ENCODE measurements at places on chromosomes 3 and 15.

DNA sequence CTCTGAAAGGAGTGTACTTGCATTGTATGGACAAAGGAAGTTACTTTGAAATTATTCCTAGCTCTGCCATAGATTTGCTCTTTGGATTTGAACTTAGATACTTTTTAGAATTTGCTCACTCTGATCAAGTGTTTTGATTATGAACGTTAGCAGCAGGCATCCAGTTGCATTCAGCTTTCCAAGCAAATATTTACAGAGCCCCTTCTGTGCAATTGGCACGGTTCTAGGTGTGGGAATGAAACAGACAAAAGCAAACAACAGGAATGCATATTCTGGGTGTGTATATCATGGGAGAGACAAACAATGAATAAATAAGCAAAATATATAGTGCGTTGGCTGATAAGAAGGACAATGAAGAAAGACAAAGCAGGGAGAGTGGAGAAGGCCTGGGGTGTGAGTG lies 125.5 kb upstream of the ADAMTS9 start:
- no peak for DNase-seq

GRCh38 chr3:183468424-183468823 lies 40.0 kb upstream of the MCF2L2 start:
- no peak for DNase-seq

GRCh38 chr3:100900671-100901335 lies 92.4 kb downstream of the ABI3BP start:
- DNase-seq: no peak

DNA sequence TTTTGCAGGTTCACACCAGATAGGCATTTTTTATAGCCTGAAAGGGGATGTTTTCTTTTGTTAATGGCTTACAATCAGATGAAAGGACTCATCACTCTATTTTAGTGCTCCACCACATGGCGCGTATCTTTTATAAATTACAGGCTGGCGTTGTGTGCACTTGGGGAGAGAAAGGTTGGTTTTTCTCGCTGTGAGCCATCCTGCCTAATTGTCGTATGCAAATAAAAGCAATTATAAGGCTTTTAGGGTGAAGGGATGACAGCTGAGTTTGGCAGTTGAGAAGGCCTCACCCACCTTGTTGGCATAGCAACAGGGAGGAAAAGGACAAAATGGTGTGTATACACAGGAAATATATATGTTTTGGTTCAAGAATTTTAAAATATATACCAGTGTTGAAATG lies 268.0 kb downstream of the NR2F2 start:
- no peak for DNase-seq

DNA sequence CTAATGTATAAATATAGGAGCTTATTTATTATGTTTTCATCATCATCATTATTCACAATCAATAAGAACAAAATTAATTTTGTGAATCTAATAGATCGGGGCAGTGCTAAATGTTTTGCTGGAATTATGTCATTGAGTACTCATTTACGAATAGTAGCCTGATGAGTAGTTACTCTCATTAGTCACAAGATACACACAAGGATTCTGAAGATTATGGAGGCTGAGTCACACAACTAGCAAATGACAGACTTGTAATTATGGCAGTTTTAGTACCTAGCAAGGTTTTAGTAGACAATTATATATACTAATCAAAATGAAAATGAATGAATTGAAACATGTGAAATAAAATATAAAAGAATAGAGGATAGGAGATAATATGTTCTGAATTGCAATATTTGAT lies 954.2 kb downstream of the CADM2 start:
- no peak for DNase-seq

DNA sequence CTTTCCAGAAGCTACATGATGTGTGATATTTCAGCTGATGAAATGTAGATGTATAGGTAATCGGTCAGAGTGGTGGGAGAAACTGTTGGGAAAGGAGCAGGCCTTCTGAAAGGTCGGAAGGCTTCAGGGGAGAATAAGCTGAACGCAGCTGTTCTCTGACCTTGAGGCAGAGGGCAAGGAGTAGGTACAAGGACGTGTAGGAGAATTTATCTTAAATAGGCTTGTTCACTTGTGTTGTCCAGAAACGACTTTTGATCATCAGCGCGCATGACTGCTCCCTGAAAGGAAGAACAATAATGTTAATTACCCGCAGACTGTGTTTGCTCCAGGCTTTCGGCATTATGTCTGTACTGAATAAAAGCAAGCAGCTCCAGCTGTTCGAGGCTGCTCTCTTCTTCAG lies 39.6 kb downstream of the GPR160 start:
- no peak for DNase-seq

GRCh38 chr3:138848696-138849095 lies 14.0 kb upstream of the PIK3CB start:
- no peak for DNase-seq

DNA sequence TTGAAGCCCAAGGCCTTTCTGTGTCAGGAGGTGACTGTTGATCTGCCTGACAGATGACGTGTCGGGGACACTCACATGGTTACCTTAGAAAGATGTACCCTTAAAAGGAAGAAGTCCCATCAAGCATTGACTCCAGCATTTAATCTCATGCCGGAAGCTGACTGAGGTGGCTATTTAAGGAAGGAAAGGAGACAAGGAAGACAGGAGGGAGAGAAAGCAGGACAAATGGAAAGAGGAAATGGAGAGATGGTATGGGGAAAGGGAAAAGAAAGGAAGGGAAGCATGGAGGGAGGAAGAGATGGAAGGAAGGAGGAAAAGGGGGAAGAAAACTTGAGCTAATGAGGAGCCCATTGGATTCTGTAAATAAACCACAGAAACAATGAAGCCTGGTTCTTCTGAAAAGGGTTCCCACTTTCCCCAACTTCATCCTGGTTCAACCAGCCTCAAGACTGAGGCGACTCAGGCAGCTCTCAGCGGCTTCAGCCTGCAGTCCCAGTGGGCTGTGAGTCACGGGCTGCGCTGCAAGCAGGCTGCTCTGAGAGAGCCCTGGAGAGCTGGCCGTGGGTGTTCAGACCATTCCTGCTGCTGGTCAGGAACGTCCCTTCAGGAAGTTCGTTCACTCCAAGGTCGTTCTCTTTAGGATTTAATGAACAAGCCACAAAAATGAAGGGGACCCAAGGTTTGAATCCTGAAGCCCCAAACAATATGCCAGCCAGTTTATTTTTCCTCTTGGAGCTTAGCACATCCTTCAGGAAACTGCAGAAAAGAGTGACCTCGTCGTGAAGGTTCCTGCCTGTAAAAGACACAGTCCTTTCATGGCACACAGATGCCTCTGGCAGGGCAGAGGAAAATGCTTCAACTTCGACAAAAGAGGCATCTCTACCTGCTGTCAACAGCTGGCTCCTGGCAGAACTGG lies 69.6 kb upstream of the THBS1 start:
- DNase-seq: no peak

- no peak for DNase-seq
These were observed 104.5 kb downstream of the IL20RB start for GRCh38 chr3:137062250-137062649.
